ENCODE measurements at places on chromosomes 3 and 15.

- DNase-seq, result no peak
These were observed 23.1 kb upstream of the FRMD4B start for GRCh38 chr3:69409011-69409410.

- DNase-seq, result no peak
These were observed 53.9 kb downstream of the TRIM69 start for GRCh38 chr15:44790215-44790614.

DNA sequence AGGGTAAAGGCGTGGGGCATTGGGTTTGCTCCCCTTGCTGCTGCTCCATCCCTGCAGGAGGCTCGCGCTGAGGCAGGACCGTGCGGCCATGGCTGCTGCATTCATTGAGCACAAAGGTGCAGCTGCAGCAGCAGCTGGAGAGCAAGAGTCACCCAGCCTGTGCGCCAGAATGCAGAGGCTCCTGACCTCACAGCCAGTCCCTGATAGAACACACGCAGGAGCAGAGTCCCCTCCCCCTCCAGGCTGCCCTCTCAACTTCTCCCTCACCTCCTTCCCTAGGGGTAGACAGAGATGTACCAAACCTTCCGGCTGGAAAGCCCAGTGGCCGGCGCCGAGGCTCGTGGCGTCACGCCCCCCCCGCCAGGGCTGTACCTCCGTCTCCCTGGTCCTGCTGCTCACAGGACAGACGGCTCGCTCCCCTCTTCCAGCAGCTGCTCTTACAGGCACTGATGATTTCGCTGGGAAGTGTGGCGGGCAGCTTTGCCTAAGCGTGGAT lies 47.0 kb downstream of the PGPEP1L start:
- DNase-seq, result no peak

DNA sequence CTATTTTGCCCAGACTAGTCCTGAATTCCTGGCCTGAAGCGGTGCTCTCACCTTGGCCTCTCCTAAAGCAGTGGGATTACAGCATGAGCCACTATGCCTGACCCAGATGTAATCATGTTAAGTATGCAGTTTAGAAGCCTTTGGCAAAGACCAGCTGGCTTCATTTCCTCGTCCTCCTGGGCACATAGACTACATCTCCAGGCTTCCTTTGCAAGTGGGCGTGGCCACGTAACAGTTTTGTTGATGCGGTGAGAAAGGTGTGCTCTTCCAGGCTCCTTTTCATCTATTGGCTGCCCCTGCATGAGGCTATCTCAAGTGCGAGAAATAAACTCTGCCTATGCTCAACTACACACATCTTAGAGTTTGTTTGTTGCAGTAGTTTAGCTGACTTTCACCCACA lies 13.0 kb downstream of the SV2B start:
- no peak for DNase-seq

GRCh38 chr3:55519019-55519418 lies 31.9 kb upstream of the WNT5A start:
- DNase-seq, result peak; percentile 47

DNA sequence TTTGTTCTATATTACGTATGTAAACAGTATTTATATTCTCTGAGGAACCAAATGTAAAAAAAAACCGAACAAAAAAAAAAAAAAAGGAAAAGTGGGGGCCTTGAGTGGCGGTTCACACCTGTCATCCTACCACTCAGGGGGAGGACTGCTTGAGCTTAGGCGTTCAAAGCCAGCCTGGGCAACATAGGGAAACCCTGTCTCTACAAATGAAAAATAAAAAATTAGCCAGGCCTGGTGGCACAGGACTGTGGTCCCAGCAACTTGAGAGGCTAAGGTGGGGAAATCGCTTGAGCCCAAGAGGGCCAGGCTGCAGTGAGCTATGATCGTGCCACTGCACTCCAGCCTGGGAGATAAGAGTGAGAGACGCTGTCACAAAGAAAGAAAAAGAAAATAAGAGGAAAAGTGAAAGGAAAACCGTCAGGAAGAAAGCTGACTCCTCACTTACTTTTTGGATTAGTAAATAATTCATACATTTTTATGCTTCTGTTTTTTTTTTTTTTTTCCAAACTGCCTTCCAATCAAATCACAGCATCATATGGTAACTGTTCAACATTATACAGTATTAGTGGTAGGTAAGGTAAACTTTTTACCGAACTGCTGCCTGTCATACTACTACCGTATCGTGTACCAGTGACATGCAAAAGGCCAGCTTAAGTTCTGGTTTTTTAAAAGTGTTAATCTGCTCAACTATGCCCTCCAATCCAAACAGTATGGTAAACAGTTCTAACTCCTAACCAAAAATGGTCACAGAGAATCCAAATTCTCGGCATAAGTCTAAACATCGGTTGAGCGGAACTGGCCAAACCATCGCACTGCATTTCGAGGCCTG lies 1.2 kb downstream of the PHC3 start:
- no peak for DNase-seq

GRCh38 chr3:31724651-31725050 lies 191.9 kb downstream of the STT3B start:
- DNase-seq, result no peak

DNA sequence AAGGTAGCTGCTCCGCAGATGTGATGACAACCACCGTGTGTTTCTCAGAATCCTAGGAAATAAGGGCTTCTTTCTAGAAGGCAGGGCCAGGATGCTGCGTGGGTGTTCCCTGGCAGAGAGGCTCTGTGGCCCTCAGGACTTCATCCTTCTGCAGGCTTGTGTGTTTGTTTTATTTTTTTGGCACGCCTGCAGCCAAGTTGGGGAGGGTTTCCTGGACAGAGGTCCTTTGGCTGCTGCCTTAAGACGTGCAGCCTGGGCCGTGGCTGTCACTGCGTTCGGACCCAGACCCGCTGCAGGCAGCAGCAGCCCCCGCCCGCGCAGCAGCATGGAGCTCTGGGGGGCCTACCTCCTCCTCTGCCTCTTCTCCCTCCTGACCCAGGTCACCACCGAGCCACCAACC lies at the start of gene CLEC3B:
Gene CLEC3B, plus strand, starts transcription at position 266 of the 400 bp plus-strand sequence. Its CDS starts 60 bp downstream, at position 326.
- DNase-seq, result peak; percentile 73

GRCh38 chr3:170751083-170751898 lies 118.7 kb downstream of the RPL22L1 start:
- peak; percentile 94 for DNase-seq

GRCh38 chr3:195889870-195890295 lies 18.5 kb downstream of the TNK2 start:
- DNase-seq, result no peak

- no peak for DNase-seq
These were observed 553.6 kb downstream of the EPHB1 start for GRCh38 chr3:135348690-135349089.

- no peak for DNase-seq
These were observed 1.1 kb downstream of the TICRR start for GRCh38 chr15:89576417-89576773.

DNA sequence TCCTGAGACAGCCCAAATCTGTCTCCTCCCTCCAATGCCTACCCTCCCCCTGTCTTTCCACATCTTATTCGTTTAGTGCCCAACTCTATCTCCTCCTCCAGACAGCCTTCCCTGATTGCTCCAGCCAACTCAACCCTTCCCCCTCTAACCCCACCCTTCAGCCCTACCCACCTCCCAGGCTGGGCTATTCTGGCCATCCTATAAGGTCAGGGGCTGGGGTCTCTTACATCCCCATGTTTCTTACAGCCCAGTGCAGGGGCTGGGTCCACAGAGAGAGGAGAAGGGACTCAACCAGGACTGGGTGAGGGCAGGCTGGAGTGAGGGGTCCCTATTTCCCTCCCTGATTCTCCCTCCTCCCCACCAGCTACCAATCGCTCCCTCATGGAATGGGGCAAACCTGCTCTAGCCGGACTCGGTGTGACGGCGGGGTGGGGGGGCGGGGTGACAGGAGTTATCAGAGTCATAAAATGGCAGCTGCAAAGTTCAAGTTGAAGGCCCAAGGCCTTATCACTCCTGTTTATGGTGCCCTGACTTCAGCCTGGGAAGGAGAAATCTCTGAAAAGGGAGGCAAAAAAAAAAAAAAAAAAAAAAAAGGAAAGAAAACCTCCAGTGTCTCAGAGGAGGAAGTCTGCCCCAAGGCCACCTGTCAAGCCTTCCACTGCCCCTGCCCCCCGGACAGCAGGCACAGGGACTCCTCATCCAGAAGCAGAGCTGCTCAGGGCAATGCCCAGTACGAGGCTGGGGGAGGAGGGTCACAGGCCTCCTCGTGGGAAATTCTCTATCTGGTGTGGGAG lies 2.1 kb downstream of the VIPR1 start:
- DNase-seq, result no peak

- DNase-seq, result peak; percentile 87
These were observed 108.3 kb upstream of the MME start for GRCh38 chr3:154971771-154972326.

GRCh38 chr15:79130535-79131130 lies 40.1 kb upstream of the RASGRF1 start:
- DNase-seq, result no peak

DNA sequence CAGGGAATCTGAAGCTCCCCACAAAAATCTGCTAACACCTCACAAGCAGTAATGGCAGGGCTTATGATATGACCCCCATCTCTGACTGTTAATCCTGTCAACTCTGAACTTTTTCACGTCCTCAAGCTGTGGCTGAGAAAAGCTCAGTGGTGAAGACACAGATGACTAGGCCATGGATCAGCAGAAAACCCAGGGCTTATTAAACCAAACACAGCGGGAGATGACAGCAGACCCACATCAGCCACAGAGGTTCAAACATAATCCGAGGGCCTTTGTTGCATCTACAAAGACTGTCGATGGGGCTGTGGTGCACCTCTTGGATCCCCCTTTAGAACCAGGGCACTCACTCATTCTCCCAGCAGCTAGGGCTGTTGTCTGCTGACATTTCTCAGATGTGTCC lies 50.4 kb downstream of the GLB1 start:
- no peak for DNase-seq

GRCh38 chr15:100466073-100466472 lies 62.7 kb downstream of the CERS3 start:
- no peak for DNase-seq

- no peak for DNase-seq
These were observed 78.0 kb upstream of the POU1F1 start for GRCh38 chr3:87354398-87354797.

GRCh38 chr15:58524247-58524646 lies 92.5 kb downstream of the LIPC start:
- no peak for DNase-seq

DNA sequence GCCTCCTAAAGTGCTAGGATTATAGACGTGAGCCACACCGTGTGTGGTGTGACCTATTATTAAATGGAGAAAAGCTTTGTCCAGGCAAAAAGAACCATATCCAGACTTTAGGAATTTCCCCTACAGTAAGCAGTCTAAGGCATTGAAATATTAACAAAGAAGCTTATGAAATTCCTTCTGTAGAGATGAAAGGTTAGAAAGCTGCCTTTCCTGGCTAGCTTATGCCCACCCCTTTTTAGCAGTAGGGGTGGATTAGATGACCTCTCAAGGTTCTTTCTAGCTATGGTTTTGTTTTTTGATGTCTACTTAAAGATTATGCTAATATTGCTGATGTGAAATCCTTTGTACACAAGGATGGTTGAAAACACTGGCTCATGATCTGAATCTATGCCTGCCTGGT lies 13.9 kb downstream of the OXSM start:
- DNase-seq, result no peak
